ENCODE measurements at places on chromosomes 5 and 9. TPM values are rescaled to one million over a fixed set of nuclear protein-coding genes. Genes with fewer than 3 reads are reported as not detected.

DNA sequence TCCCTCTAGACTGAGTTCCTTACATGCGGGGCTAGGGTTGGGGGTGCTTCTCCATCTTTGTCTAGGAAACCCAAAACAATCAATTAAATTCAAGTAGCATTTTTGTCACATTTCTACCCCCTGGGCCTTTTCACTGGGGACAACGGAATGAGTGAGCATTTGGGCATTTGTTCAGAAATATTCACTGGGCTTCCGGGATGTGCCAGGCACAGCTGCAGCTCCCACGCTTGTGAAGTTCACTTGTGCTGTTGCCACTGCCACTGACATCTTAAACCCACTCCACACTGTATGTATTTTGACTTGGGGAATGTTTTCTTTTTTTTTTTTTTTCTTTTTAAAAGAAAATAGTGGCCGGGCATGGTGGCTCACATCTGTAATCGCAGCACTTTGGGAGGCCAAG, 31.6 kb downstream of the DUSP1 start:
- H3K27ac ChIP-seq: no peak overlapping the region
- no peak overlapping the region for H3K4me3 ChIP-seq
- no peaks in the 10 kb centered on the region for H3K36me3 ChIP-seq

- H3K27me3 ChIP-seq: peaks cover 5% of the 10 kb centered on the region
- peak overlapping the region; percentile 97 for H3K27ac ChIP-seq
- no peaks in the 10 kb centered on the region for H3K4me1 ChIP-seq
- H3K36me3 ChIP-seq: peaks cover 21% of the 10 kb centered on the region
- no peak for DNase-seq
These were observed 424 bp downstream of the HNRNPA0 start for GRCh38 chr5:137753691-137754187.

Gene CAMK2A
- 0.13 TPM for total RNA-seq

DNA sequence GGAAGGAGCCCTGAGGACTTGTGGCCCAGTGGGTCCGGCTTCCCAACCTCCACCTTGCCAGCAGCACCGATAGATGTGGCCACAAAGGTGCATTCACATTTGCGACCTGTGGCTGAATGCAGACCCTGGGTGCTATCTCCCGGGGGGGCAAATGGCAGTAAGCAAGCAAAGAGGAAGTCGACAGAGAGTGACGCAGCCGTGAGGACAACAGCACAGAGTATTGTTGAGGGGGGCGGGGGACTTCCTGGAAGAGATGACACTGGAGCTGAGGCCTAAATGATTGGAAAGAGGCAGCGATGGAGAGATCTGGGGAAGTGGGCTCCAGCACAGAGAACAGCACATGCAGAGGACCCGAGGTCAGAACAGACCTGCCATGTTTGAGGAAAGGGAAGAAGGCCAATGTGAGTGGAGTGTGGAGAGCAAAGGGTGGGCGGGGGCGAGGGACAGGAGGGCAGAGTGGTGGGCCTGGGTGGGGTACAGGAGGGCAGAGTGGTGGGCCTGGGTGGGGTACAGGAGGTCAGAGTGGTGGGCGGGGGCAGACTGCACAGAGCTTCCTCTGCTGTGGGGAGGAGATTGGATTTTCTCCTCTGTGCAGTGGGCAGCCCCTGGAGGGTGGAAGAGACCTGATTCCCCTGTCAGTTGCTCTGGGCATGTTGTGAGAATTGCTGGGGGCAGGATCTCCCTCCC, 42.6 kb downstream of the ADAMTS2 start:
- H3K4me3 ChIP-seq: peak overlapping the region; percentile 33
- no peaks in the 10 kb centered on the region for H3K36me3 ChIP-seq
- no peak for DNase-seq
- H3K4me1 ChIP-seq: no peaks in the 10 kb centered on the region
- H3K27me3 ChIP-seq: peaks cover 52% of the 10 kb centered on the region
- H3K27ac ChIP-seq: no peak overlapping the region

Gene EHMT1
- total RNA-seq: 80.3 TPM

Gene GPR21
- total RNA-seq: not detected

Measured in K562 (cell line).